ENCODE measurements at places on chromosomes 7 and 10. TPM values are rescaled to one million over a fixed set of nuclear protein-coding genes. Genes with fewer than 3 reads are reported as not detected.

The TRIM50 gene
- not detected for total RNA-seq

The CCL24 gene
- total RNA-seq: not detected

The ELFN1 gene
- total RNA-seq: 0.08 TPM

The IRF5 gene
- total RNA-seq: 0.15 TPM

The FGL2 gene
- 9.8 TPM for total RNA-seq

The KCNMA1 gene
- 9.8 TPM for total RNA-seq

The CYP3A7 gene
- not detected for total RNA-seq

The HSPA12A gene
- total RNA-seq: 15.7 TPM

The OGDH gene
- total RNA-seq: 51.0 TPM

The SPDYE6 gene
- total RNA-seq: not detected

The EBF3 gene
- 8.8 TPM for total RNA-seq

The PGAM2 gene
- total RNA-seq: 0.75 TPM

The CYP3A4 gene
- total RNA-seq: not detected

The ADIRF gene
- 184 TPM for total RNA-seq

The GPC2 gene
- total RNA-seq: 1.4 TPM

The SHTN1 gene
- total RNA-seq: under 0.01 TPM

The SLC26A3 gene
- not detected for total RNA-seq

The PTPRZ1 gene
- total RNA-seq: 0.12 TPM
